ENCODE measurements at places on chromosomes 5 and 9.

DNA sequence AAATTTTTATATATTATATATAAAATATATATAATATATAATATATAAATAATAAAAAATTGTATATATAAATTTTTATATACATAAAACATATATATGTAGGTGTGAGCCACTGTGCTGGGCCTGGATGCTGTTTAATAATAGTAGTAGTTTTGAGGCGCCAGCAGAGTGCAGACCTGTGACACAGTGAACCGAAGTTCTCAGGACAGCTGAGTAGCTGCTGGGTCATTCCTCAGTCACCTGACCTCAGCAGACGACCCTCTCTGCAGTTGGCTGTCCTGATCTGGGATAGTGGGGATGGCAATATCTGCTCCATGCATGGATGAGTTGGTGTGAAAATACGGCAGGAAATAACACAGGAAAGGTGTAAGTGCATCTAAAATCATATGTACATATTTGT, 3.3 kb upstream of the SNX18 start:
- no peak for DNase-seq

GRCh38 chr5:17425385-17426070, 72.5 kb upstream of the TAF11L2 start:
- DNase-seq: no peak

DNA sequence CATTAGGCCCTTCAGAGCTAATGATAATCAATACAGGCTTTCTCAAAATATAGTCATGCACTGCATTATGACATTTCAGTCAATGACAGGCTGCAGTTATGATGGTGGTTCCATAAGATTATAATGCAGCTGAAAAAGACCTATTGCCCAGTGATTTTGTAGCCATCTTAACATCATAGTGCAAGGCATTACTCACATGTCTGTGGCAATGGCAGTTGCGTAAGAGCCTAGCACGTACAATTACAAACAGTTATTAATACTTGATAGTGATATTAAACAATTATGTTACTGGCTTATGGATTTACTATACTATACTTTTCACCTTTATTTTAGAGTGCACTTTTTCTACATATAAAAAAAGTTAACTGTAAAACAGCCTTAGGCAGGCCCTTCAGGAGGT, 214.8 kb downstream of the ISL1 start:
- no peak for DNase-seq

GRCh38 chr5:39148983-39149534, 70.3 kb downstream of the FYB1 start:
- DNase-seq: no peak

DNA sequence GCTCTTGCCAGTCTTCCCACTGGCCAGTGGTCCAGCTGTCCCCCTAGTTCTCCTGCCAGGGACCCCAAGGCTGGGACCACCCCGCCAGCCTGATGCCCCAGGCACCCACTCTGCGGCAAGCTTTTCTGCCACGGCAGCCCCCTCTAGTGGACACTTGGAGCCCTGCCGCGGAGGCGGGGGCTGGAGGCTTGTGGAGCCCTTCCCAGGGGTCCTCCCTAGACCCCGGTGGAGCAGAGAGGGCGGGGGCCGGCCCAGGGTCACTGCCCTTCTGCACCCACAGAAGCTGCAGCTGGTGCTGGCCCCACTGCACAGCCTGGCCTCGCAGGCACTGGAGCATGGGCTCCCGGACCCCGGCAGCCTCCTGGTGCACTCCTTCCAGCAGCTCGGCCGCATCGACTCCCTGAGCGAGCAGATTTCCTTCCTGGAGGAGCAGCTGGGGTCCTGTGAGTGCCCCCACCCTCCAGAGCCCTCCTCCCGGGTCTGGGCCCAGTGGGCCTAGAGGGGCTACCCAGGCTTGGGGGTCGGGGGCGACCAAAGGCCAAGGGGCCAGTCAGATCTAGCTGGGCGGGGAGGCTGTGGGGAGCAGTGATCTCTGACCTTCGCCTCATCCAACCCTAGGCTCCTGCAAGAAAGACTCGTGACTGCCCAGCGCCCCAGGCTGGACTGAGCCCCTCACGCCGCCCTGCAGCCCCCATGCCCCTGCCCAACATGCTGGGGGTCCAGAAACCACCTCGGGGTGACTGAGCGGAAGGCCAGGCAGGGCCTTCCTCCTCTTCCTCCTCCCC, 9.1 kb downstream of the EGFL7 start:
- DNase-seq: peak; percentile 58

Data from DND-41 (cell line).